ENCODE measurements at places on chromosomes 6 and 20. TPM values are rescaled to one million over a fixed set of nuclear protein-coding genes. Genes with fewer than 3 reads are reported as not detected.
A peak's percentile ranks its signal among the peaks of the same experiment; 100 is the strongest.

GRCh38 chr20:63518351-63518861, 2.2 kb upstream of the PPDPF start:
- H3K4me1 ChIP-seq = peaks cover 11% of the 10 kb centered on the region
- H3K36me3 ChIP-seq = no peaks in the 10 kb centered on the region
- no peak overlapping the region for H3K27ac ChIP-seq
- DNase-seq = no peak
- no peak overlapping the region for H3K4me3 ChIP-seq
- peaks cover 68% of the 10 kb centered on the region for H3K27me3 ChIP-seq

- peak; percentile 85 for DNase-seq
- no peaks in the 10 kb centered on the region for H3K27me3 ChIP-seq
- no peaks in the 10 kb centered on the region for H3K36me3 ChIP-seq
- H3K4me1 ChIP-seq = peaks cover 25% of the 10 kb centered on the region
- H3K27ac ChIP-seq = peak overlapping the region; percentile 57
These were observed 9.6 kb downstream of the OR2B2 start for GRCh38 chr6:27902335-27903314.

DNA sequence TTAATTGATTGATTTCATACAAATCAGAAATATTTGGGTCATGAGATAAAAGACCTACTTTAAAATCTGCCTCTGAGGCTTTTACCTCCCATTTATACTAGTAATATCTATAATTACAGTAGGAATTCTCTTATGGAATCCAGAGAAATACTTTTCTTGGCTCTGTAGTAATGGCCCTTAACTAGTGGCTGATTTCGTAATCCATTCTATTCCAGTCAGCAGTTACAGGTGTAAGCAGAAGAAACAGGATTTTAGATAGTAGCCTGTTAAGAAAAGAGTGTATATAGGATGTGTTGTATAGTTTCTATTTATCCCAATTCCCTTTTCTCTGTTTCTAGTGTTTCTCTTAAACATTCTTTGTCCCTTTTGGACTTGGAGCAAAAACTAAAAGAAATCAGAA, 21.2 kb downstream of the PEX3 start:
- no peaks in the 10 kb centered on the region for H3K27me3 ChIP-seq
- DNase-seq = no peak

- no peaks in the 10 kb centered on the region for H3K36me3 ChIP-seq
- no peak overlapping the region for H3K27ac ChIP-seq
- peak overlapping the region; percentile 61 for H3K4me3 ChIP-seq
- H3K4me1 ChIP-seq = peaks cover 16% of the 10 kb centered on the region
- DNase-seq = no peak
These were observed 1.4 kb downstream of the BACH2 start for GRCh38 chr6:90294989-90295853.

DNA sequence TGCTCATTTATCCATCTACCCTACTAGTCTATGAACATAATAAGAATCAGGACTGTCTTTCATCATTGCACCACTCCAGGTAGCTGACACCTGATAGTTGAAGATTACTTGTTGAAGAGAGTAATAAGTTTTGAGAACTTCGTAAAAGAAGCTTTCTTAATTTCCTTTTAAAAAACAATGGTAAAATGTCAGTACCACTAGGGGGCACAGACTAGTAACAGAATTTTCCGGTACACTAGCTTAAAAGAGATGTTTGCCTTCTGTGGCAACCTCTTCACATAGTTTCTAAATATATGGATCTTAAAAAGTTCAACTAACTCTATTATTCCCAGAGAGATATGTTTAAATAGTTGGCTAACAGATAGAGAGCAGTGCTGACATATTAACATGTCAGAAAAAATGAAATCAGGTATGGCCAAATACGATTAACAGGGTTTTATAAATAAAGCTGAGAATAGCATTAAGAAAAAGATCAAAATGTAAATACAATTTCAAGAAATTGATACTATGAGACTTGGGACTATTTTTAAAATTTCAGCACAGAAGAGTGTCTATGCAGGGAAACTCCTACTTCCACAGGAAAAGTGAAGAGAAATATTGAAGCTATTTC, 5.4 kb upstream of the KCNQ5 start:
- no peaks in the 10 kb centered on the region for H3K4me1 ChIP-seq
- H3K36me3 ChIP-seq = no peaks in the 10 kb centered on the region
- no peak overlapping the region for H3K4me3 ChIP-seq
- DNase-seq = peak; percentile 6
- H3K27me3 ChIP-seq = peaks cover 4% of the 10 kb centered on the region

DNA sequence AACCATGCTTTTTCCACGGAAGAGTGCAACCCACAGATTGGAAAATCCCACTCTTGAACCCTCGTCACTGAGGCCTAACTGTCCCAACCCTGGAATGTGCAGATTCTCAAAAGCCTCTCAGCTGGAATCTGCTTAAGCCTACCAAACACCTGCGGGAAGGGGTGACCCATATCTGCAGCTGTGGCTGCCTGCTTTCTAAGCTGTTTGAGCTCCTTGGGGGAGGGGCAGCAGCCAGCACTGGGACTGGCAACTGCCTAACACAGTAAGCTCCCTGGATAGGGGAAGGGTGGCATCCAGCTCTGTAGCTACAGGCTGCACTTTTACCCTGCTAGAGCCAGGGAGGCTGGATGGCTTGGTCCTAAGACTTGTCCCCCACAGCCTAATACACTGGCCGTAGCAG, 579.6 kb downstream of the COL12A1 start:
- no peak for DNase-seq
- no peak overlapping the region for H3K4me3 ChIP-seq
- no peaks in the 10 kb centered on the region for H3K36me3 ChIP-seq
- no peaks in the 10 kb centered on the region for H3K4me1 ChIP-seq
- H3K27ac ChIP-seq = no peak overlapping the region
- H3K27me3 ChIP-seq = no peaks in the 10 kb centered on the region

DNA sequence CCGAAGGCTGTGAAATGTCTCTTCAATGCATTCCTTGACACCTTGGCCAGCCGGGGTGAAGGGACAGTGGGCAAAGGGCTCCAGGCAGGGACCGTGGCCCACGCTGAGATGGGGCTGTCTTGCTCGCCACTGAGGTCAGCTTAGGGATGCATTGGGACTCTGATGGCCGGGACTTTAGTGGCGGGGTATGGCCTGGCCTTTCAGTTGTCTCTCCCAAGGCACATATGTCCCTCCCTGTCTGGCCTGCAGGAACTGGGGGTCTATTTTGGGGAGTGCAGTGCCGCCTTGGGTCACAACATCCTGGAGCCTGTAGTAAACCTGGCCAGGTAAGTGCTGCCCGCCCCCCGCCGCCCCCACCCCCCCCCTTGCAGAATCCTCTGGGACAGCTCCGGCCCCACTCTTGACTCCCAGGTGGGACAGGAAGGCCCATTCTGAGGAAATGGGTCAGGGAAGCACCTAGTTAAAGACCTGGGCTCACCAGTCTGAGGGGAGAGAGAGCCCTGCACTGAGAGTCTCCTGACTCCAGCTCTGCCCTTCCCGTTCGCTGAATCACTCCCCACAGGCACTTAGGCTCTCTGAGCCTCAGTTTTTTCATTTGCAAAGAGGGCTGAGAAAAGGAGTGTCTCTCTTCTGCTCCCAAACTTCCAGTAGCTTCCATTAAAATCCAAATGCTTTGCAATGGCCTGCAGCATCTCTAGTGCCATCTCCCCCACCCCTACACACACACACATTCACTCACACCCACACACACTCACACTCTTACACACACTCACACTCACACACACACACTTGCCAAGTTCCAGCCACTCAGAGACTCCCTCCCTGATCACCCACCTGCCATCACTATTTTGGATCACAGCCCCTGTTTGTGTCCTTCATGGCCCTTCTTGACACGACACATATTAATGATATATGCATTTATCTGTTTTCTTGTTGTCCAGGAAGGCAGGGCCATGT, 33.1 kb downstream of the RAB44 start:
- no peak overlapping the region for H3K4me3 ChIP-seq
- H3K27ac ChIP-seq = no peak overlapping the region
- peaks cover 66% of the 10 kb centered on the region for H3K27me3 ChIP-seq
- no peak for DNase-seq
- H3K36me3 ChIP-seq = no peaks in the 10 kb centered on the region

- H3K4me3 ChIP-seq = no peak overlapping the region
- DNase-seq = no peak
- no peaks in the 10 kb centered on the region for H3K4me1 ChIP-seq
- no peak overlapping the region for H3K27ac ChIP-seq
These were observed 128.7 kb upstream of the TSHZ2 start for GRCh38 chr20:52843425-52843824.

DNA sequence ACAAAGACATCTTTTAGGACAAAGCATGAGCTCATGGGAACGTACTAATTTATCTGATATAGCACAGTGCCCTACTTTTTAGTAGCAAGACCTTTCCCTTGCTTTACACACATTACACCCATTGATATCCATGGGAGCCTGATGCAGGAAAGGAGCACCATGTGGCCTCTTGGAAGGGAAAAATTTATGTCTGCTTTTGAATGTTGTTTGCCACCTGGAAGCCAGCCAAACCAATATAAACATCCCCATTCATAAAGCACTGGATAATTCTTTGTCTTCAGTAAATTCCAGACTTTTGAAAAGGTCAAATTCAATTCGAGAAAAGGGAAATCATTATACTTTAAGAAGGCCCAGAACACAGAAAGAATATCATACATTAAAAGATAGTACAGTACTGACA, 152.3 kb upstream of the BEND6 start:
- no peak overlapping the region for H3K4me3 ChIP-seq
- H3K27me3 ChIP-seq = no peaks in the 10 kb centered on the region
- peak; percentile 68 for DNase-seq
- H3K4me1 ChIP-seq = peaks cover 16% of the 10 kb centered on the region

GRCh38 chr6:14674867-14675648, 557.5 kb downstream of the CD83 start:
- no peak overlapping the region for H3K27ac ChIP-seq
- H3K4me3 ChIP-seq = no peak overlapping the region
- no peaks in the 10 kb centered on the region for H3K36me3 ChIP-seq

GRCh38 chr6:158064725-158065251, 83.1 kb downstream of the SYNJ2 start:
- no peak for DNase-seq
- H3K36me3 ChIP-seq = peaks cover 56% of the 10 kb centered on the region
- H3K27me3 ChIP-seq = no peaks in the 10 kb centered on the region
- no peak overlapping the region for H3K4me3 ChIP-seq
- no peak overlapping the region for H3K27ac ChIP-seq

- peaks cover 97% of the 10 kb centered on the region for H3K4me1 ChIP-seq
- H3K27me3 ChIP-seq = peaks cover 16% of the 10 kb centered on the region
- no peak overlapping the region for H3K4me3 ChIP-seq
- no peak overlapping the region for H3K27ac ChIP-seq
These were observed 17.5 kb downstream of the CPNE5 start for GRCh38 chr6:36821581-36822335.

DNA sequence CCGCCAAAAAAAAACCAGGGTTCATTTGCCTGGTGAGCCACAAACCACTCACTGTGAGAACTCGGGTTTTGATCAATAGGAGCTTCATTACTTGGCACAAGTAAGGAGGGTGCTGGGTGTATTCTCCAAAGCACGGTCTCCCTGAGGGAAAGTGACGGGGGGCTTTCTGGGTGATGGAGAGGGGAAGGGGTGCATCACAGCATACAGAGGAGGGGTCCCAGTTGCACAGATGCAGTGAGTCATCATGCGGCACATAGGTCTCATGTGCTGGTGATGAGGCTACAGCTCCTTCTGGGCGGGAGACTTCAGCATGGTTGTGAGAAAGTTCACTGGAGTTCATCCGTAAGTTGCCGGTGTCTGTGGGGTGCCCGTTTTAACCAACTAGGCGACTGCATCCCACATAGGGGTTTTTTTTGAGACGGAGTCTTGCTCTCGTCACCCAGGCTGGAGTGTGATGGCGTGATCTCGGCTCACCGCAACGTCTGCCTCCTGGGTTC, 36.2 kb downstream of the SUN5 start:
- no peak for DNase-seq
- peaks cover 21% of the 10 kb centered on the region for H3K4me1 ChIP-seq
- no peak overlapping the region for H3K4me3 ChIP-seq
- H3K27ac ChIP-seq = no peak overlapping the region
- H3K27me3 ChIP-seq = peaks cover 3% of the 10 kb centered on the region

DNA sequence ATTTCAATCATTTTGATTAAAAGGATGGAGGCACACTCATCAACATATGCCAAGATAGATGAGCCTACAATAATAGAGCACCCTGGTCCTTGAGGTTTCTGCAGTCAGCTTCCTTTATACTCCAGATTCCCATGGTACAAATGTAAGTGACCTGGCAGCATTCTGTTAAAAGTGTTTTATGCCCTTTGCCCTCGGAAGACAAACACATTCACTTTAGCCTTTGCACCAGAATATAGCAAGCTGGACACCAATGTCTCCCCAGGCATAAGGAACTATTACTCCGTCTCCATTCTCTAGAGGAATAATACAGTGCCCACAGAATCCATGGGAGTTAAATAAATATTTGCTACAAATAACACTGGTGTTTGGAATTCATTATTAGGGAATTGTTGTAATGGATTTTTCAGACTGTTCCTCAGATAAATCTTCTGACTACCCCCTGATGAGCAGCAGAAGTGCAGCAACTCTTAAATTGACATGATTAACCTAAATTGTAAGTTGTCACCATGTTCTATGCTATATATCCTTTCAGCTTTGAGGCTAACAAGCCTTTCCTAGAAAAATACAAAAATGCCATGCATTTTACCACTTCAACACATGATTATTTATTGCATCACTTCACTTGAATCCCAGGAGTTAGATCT, 340.2 kb downstream of the TBC1D32 start:
- no peak for DNase-seq
- H3K27ac ChIP-seq = no peak overlapping the region
- H3K27me3 ChIP-seq = no peaks in the 10 kb centered on the region
- H3K4me3 ChIP-seq = no peak overlapping the region

DNA sequence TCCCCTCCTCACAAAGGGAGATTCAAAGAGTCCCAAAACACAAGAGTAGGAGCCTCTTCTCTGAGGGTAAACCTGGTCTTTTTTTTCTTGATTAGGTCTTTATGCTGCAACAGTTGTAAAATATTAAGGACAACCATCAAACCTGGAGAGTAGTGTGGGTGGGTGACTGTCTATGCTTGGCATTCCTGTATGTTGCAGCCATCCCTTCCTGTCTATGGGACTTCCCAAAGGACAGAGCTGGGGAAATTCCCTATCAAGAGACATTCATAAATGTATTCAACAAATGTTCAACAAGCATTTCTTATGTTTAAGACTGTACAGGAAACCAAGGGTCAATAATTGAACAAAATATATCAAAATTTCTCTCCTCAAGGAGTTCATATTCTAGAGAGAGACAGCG, 5.5 kb downstream of the BTN2A2 start:
- peaks cover 26% of the 10 kb centered on the region for H3K4me1 ChIP-seq
- no peaks in the 10 kb centered on the region for H3K36me3 ChIP-seq
- DNase-seq = no peak
- no peak overlapping the region for H3K27ac ChIP-seq
- H3K27me3 ChIP-seq = no peaks in the 10 kb centered on the region

Gene ARMC12
- total RNA-seq = not detected

Gene BPI
- not detected for total RNA-seq

Gene CFAP206
- total RNA-seq = not detected

Gene LIN28B
- 56.8 TPM for total RNA-seq

Gene RRBP1
- 222 TPM for total RNA-seq

Gene KHDC1
- not detected for total RNA-seq

Gene C20orf144
- total RNA-seq = 0.09 TPM

Gene IL17A
- total RNA-seq = not detected
